Midbrain (tissue), 1 donor: ENCODE measurements at places on chromosomes 13 and 19.

- no peak for DNase-seq
Measured at GRCh38 chr13:91491980-91492379, 93.6 kb downstream of the GPC5 start.

- no peak for DNase-seq
Measured at GRCh38 chr13:41746259-41746658, 214.7 kb downstream of the VWA8 start.

DNA sequence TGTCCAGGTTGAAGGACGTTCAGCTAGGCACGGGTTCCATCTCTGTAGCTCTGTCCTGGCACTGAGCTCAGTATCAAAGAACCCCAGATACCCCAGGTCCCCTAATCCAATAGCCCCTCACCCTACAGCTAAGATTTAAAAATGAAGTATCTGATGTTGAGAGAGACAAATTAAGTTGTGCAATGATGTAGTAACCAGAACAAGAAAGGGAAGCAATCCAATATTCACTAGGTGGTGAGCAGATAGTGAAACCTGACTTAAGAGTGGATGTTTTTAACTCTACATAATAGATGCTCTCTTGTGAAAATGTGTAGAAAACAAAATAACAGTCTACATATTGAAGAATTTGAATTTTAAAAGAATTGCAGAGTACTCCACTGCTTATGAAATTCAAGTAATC, 1.8 kb downstream of the ACOD1 start:
- DNase-seq = no peak

- DNase-seq = peak; percentile 73
Measured at GRCh38 chr13:96958286-96958891, 35.9 kb downstream of the OXGR1 start.

- DNase-seq = no peak
Measured at GRCh38 chr13:110506396-110506795, 55.1 kb downstream of the RAB20 start.
